ENCODE measurements at places on chromosomes 5 and 9.

DNA sequence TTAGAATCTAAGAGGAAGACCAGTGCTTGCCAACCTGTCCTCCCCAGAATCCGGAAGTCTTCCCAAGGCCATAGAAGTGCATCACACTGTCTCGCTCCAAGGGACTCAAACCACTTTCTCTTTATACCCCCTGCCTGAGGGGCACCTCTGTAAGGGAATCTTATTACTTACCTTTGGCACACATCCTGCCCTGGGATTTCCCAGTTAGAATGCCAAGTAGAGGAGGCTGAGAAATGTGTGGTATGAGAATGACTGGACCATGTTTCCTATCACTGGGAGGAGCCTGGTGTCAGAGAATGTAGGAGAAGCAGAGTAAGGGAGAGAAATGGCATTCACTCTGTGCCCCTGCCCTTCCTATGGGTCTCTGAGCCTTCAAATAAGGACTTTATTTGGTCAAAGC lies 85.8 kb downstream of the AOPEP start:
- no peak overlapping the region for H3K4me3 ChIP-seq
- H3K36me3 ChIP-seq: peaks cover 14% of the 10 kb centered on the region
- no peaks in the 10 kb centered on the region for H3K4me1 ChIP-seq
- no peak overlapping the region for H3K27ac ChIP-seq
- DNase-seq: no peak
- no peaks in the 10 kb centered on the region for H3K27me3 ChIP-seq

DNA sequence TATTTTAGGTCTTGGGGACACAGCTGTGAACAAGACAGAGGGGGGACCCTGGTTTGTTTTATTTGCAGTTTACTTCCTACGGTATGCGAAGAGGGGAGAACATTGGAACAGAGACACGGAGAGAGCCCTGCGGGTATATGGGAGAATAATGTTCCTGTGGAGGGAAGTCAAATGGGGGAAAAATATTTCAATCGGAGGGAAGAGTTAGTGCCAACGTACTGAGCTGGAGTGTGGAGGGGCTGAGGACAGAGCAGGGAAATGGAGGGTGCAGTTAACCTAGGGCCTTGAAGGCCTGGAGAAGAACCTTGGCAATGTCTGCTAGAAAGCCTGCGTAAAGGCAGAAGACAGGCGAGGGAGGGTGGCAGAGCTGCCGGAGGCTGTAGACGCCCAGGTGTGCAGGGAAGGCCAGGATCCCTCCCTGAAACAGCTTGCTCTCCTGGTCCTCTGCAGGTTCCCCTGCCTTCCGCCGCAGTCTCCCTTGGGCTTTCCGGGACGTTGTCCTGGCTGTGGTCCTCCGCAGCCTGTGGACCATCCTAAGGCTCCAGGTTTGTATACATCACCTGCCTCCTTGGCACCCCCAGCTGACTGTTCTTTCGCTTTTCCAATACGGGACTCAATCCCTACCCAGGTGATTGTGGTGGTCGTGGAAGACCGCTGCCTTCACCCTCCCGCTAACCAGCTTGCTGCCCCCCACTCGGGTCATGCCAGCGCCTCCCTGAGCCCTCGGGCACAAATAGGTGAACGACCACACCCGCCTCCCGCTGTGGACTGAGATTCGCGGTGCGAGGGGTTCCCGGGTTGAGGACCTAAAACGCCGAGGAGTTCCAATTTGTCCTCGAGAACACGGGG lies 1.9 kb upstream of the RACK1 start:
- H3K4me3 ChIP-seq: peak overlapping the region; percentile 95
- peaks cover 32% of the 10 kb centered on the region for H3K36me3 ChIP-seq
- H3K4me1 ChIP-seq: peaks cover 47% of the 10 kb centered on the region
- no peak for DNase-seq
- H3K27me3 ChIP-seq: no peaks in the 10 kb centered on the region
- peak overlapping the region; percentile 92 for H3K27ac ChIP-seq

GRCh38 chr5:123207852-123208251 lies 118.8 kb downstream of the PRDM6 start:
- H3K27me3 ChIP-seq: peaks cover 3% of the 10 kb centered on the region
- no peaks in the 10 kb centered on the region for H3K36me3 ChIP-seq
- DNase-seq: no peak
- H3K4me3 ChIP-seq: no peak overlapping the region
- no peak overlapping the region for H3K27ac ChIP-seq
- H3K4me1 ChIP-seq: no peaks in the 10 kb centered on the region

GRCh38 chr9:134551644-134552348 lies 89.8 kb upstream of the COL5A1 start:
- no peaks in the 10 kb centered on the region for H3K36me3 ChIP-seq
- no peak overlapping the region for H3K4me3 ChIP-seq
- peaks cover 4% of the 10 kb centered on the region for H3K27me3 ChIP-seq
- no peak overlapping the region for H3K27ac ChIP-seq
- H3K4me1 ChIP-seq: no peaks in the 10 kb centered on the region

- no peaks in the 10 kb centered on the region for H3K36me3 ChIP-seq
- no peak overlapping the region for H3K27ac ChIP-seq
- no peak overlapping the region for H3K4me3 ChIP-seq
These were observed 73.5 kb downstream of the PTPN3 start for GRCh38 chr9:109424618-109425017.

DNA sequence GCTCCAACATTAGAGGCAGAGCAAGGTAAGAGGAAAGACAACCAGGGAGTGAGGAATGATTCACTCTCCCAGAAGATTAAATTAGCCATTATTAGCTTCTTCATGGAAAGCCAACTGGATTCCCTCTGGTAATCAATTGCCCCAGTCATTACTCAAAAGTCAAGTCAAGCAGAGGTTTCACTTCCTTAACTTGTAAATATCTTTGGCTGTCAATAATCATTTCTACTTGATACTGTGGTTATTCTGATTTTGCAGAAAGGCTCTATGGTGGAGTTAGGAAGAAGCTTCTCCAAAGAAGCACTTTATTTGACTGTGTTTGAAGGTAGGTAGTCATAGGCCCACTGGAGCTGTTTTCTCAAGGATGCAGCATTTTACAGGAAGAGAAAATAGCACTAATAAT lies 78.0 kb downstream of the JAKMIP2 start:
- H3K27me3 ChIP-seq: no peaks in the 10 kb centered on the region
- no peak for DNase-seq
- H3K27ac ChIP-seq: no peak overlapping the region
- no peaks in the 10 kb centered on the region for H3K4me1 ChIP-seq
- H3K4me3 ChIP-seq: no peak overlapping the region

- H3K27ac ChIP-seq: no peak overlapping the region
- H3K27me3 ChIP-seq: no peaks in the 10 kb centered on the region
- no peaks in the 10 kb centered on the region for H3K36me3 ChIP-seq
- no peak for DNase-seq
- H3K4me1 ChIP-seq: peaks cover 14% of the 10 kb centered on the region
- no peak overlapping the region for H3K4me3 ChIP-seq
These were observed 52.1 kb upstream of the CEMIP2 start for GRCh38 chr9:71820403-71820921.

DNA sequence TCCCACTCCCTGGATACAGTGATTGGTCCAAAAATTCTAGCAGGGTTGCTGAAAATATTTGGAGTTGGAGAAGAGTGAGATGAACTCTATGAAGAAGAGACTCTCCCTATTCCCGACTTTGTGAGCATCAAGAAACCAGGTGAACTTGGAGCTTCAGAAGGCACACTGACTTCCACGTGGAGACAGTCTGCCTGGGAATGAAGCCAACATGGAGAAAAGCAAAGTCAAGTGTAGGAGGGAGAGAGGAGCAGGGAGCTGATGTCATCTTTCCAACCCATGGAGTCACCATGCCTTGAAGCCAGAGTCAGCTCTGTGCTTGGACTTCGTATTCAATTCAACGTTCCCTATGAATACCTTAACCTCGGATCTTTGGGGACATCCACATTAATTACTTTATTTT lies 125.1 kb downstream of the NPR3 start:
- no peaks in the 10 kb centered on the region for H3K36me3 ChIP-seq
- no peak overlapping the region for H3K4me3 ChIP-seq
- DNase-seq: no peak
- no peaks in the 10 kb centered on the region for H3K27me3 ChIP-seq

GRCh38 chr5:169584998-169585451 lies 1.5 kb downstream of the SPDL1 start:
- H3K4me3 ChIP-seq: peak overlapping the region; percentile 99
- peak overlapping the region; percentile 73 for H3K27ac ChIP-seq
- DNase-seq: no peak
- H3K4me1 ChIP-seq: peaks cover 20% of the 10 kb centered on the region
- peaks cover 3% of the 10 kb centered on the region for H3K27me3 ChIP-seq
- H3K36me3 ChIP-seq: peaks cover 20% of the 10 kb centered on the region

DNA sequence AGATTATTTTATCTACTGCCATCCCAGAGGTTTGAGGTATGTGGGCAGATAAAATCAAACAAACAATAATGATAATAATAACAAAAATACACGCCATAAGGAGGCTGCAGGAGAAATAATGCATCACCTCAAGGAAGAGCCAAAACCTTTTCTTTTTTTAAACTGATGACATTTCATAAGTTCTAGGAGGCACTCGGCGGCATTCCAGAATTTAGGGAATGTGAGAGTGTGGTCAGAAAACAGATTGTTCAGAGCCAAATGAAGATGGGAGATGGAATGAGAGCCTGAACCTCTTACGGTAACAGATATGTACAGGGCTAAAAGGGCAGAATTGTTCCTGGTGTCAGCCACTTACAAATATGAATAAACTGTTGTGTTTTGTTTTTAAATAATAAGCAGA lies 615.0 kb upstream of the CHD1 start:
- no peak overlapping the region for H3K4me3 ChIP-seq
- no peaks in the 10 kb centered on the region for H3K4me1 ChIP-seq
- H3K27ac ChIP-seq: no peak overlapping the region
- DNase-seq: no peak
- H3K27me3 ChIP-seq: no peaks in the 10 kb centered on the region

DNA sequence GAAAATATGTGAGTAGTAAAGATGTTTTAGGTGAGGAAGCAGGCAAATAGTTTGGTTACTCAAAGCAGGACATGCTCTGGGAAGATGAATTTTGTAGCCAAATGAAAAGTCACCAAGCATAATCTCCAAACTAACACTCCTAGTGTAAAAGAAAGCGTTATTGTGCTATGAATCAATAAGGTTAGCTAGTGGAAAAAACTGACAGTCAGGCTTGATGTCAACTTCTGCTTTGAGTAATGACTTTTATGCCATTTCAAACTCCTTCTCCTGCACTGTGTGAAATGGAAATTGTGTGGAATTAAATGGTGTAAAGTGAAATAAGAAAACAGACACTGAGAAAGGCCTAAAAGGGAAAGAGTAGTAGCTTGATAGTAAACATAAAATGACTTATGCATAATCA lies 637.2 kb upstream of the DMAC1 start:
- no peak overlapping the region for H3K4me3 ChIP-seq
- DNase-seq: no peak
- H3K4me1 ChIP-seq: peaks cover 1% of the 10 kb centered on the region
- no peaks in the 10 kb centered on the region for H3K36me3 ChIP-seq
- H3K27me3 ChIP-seq: no peaks in the 10 kb centered on the region
- H3K27ac ChIP-seq: no peak overlapping the region

GRCh38 chr5:120465436-120465961 lies 1.4 kb downstream of the PRR16 start:
- peaks cover 2% of the 10 kb centered on the region for H3K4me1 ChIP-seq
- peaks cover 52% of the 10 kb centered on the region for H3K27me3 ChIP-seq
- H3K27ac ChIP-seq: no peak overlapping the region
- no peaks in the 10 kb centered on the region for H3K36me3 ChIP-seq
- H3K4me3 ChIP-seq: peak overlapping the region; percentile 53
- no peak for DNase-seq

DNA sequence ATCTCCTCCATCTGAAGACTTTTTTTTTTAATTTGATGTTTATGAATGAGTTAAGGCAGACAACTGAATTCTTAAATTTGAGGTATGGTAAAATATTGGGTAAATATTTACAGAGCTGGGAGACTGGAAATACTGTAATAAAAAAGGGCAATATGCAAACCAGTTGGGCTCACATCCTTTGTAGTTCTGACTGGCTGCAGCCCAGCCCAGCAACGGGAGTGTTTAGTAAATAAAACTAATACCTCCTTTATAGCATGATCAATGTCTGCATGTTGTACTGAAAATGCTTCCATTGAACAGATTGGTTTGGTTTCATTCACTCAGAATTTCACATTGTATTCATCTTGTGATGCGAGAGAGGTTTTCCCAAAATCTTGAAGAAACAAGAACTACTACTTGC lies 365.0 kb downstream of the DMRT2 start:
- H3K27ac ChIP-seq: no peak overlapping the region
- H3K4me3 ChIP-seq: no peak overlapping the region
- H3K36me3 ChIP-seq: no peaks in the 10 kb centered on the region
- no peaks in the 10 kb centered on the region for H3K27me3 ChIP-seq
- DNase-seq: no peak
- H3K4me1 ChIP-seq: no peaks in the 10 kb centered on the region

- no peaks in the 10 kb centered on the region for H3K36me3 ChIP-seq
- no peak for DNase-seq
- no peak overlapping the region for H3K4me3 ChIP-seq
- H3K27ac ChIP-seq: no peak overlapping the region
- H3K4me1 ChIP-seq: no peaks in the 10 kb centered on the region
These were observed 41.7 kb upstream of the BNC2 start for GRCh38 chr9:16912197-16912596.

- no peak for DNase-seq
- H3K4me3 ChIP-seq: no peak overlapping the region
- no peaks in the 10 kb centered on the region for H3K27me3 ChIP-seq
- H3K36me3 ChIP-seq: no peaks in the 10 kb centered on the region
These were observed 197.3 kb downstream of the BNC2 start for GRCh38 chr9:16673171-16673570.

DNA sequence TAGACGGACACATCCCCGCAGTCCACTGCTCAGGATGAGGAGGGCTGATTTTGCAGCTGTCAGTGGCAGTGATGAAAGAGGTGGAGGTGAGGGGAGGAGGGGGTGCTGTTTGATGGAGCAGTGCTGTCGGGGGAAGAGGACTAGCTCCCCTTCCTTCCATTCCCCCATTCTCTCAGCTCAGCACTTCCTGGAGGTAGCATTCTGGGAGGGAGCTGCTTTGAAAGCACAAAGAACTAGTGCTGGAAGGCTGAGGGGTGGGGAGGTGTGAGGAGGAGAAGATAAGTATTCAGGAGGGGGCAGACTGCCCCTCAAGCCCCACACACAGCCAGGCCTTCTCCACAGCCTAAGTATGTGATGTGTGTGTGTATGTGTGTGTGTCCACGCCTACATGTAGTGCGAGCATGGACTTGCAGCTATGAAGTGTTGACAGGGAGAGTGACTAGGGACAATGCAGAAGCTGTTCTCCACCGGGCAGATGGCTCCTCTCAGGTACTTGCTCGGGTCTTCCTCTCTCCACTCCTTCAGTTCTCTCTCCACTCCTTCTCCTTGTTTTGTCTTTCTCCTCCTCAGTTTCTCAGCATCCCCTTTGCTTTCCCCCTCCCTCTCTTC lies 65.5 kb upstream of the HSPA9 start:
- H3K36me3 ChIP-seq: no peaks in the 10 kb centered on the region
- no peak overlapping the region for H3K4me3 ChIP-seq
- no peak for DNase-seq
- peaks cover 84% of the 10 kb centered on the region for H3K27me3 ChIP-seq
- H3K27ac ChIP-seq: no peak overlapping the region

Data from activated naive CD8-positive, alpha-beta T cell treated with anti-CD3 and anti-CD28 coated beads, Interleukin-2, amount 10 ng/mL, durations not matched to agents 7 days and 5 days (primary cell).